ENCODE measurements at places on chromosomes 16 and 17.

- peak; percentile 100 for DNase-seq
Measured at GRCh38 chr16:23556881-23557778, at the start of the genes EARS2 and UBFD1. Gene EARS2 (minus strand): TSS chr16:23557350. CDS start chr16:23557343, 7 bp downstream. Gene UBFD1 (plus strand): TSS chr16:23557727. CDS start chr16:23557743, 16 bp downstream.

DNA sequence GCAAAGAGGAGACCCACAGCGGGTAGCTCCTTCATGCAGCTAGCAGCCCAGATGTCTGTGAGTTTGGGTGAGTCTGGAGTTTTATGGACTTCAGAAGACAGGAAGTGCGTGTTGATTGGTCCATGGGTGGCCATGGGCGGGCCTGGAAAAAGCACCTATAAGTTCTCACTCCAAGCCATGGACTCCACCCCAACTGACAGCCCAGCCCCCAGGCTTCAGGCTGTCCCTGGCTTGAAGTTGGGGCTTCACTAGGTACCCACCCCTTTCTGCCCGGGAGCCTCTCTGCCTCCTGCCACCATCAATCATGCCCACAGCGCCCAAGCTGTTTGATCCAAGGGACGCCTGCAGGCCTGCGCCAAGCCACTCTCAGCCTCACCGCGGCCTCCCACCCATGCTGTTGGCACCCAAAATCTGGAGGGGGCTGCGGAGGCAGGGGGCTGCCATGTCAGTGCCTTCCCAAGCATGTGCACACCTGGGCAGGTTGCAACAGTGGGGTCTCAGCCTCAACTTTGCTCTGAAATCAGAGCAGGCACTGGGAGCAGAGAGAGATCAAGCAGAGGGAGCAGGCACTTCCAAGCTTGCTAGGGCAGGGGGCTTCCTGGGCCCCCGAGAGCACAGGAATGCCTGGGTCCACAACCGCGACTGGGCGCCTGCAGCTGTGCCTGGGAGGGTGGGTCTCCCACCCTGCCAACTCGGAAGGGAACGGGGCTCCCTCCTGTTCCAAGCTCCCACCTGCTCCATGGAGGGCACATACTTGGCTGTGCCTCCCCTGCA is 1503.7 kb downstream of the CDH11 start:
- DNase-seq: peak; percentile 84

DNA sequence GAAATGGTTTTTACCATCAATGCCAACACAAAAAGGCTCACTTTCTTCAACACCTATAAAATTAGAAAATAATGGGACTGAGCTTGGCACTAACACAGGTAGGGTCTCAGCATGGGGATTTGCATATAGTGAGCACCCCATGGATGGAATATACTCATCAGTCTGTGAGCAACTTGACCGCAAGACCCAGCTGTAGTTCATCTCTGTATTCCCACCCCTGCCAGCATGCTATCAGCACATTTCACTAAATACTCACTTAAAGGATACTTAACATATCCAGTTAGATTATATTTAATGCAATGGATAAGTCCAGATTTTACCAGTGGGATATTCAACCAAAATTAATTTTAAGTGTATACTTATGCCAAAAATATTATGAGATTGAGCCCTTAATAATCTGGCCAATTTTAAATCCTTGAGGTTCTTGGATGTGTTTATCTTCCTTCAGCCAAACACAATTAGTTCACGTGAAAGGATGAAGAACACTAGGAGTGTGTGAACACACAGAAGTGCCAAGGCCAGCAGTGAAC is 66.7 kb downstream of the C16orf95 start:
- no peak for DNase-seq

DNA sequence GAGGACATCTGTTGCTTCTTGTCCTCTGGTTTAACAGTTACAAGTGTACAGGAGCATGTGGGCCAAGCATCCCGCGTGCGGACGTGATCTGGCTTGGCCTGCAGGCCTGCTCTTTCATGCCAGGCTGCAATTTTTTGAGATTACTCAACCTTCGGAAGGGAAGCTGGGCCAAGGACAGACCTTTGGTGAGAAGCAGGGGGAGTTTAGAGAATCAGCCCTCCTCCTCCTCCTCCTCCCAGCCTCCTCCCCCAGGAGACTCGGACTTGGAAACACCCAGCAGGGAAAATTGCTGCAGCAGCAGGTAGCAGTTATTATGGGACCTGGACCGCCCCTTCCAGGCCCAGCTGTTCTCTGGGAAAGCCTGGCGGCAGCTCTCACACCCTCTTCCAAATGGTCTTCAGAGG is 5.1 kb upstream of the KLHL36 start:
- peak; percentile 42 for DNase-seq

GRCh38 chr17:45777388-45777787 is 6.7 kb upstream of the CRHR1 start:
- no peak for DNase-seq

DNA sequence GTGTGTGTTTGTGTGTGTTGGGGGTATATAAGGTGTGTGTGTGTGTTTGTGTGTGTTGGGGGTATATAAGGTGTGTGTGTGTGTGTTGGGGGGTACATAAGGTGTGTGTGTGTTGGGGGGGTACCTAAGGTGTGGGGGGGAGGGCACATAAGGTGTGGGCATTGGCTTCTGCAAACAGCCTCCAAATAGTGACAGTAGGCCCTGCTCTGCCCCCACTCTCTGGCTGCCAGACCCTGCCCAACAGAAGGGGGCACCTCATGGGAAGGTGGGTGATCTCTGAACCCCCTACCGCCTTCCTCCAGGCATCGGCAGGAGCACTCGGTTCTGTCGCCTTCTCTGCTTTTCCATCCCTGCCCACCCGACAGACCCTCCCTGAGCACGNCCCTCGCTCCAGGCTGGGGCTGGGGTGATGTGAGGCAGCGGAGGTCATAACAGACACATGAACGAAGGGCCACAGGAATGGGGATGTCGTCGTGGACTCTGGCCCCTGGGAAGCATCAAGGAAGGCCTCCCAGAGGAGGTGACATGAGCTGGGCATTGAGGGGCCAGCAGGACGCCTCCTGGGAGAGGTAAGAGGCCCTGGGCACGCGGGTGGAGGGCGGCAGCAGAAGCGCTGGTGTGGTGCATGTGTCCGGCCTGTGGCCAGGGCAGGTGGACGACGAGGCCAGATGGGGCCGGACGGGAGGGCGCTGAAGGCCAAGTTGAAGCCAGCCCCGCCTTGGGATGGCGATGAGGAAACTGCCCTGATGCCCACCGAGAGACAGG is 136.6 kb upstream of the RPH3AL start:
- peak; percentile 87 for DNase-seq

DNA sequence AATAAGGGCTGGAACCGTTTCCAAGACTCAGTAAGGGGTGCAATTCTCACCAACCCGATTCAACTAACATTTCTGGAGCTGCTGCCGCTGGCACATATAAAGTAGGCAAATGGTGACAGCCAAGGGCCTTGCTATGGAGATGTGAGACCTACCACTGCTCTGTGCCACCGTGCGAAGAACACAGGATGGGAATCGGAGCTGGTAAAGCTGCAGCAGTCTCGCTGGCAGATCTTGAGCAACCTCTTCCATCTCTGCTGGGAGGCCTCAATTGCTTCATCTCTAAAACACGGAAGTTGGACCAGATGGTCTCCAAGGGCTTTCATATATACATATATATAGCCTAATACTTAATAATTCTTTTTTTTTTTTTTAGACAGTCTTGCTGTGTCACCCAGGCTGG is 128.9 kb upstream of the RCVRN start:
- no peak for DNase-seq

GRCh38 chr16:57651344-57652333 is 16.5 kb upstream of the ADGRG3 start:
- no peak for DNase-seq

Measured in Caki2 (cell line).